ENCODE measurements at places on chromosomes 12 and 14.

DNA sequence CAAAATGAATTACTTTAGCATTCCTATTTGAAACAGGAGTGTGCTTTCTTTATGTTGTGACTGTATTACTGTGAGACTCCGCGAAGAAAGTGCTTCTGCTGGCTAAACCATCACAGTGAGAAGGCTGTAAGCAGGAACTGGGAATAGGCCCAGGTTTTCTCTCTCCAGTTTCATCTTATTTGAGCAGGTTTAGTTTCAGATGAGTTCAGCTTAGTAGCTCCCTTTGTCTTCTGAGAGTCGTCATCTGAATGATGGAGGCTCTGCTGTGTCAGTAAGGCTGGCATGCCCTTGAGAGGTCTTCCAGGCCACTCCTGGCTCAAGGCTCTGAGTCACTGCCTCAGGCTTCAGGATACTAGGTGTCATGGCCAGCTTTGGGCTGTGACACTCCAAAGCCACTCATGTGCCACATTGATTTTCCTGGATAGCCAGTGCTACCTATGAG is 205.6 kb upstream of the RGS6 start:
- no peak for DNase-seq

GRCh38 chr14:81516986-81517797 is 16.5 kb downstream of the SEL1L start:
- no peak for DNase-seq

GRCh38 chr14:62093736-62094135 is 331.5 kb downstream of the SNAPC1 start:
- DNase-seq: no peak

- no peak for DNase-seq
Observed at GRCh38 chr14:39734306-39734705, 302.1 kb upstream of the FBXO33 start.

DNA sequence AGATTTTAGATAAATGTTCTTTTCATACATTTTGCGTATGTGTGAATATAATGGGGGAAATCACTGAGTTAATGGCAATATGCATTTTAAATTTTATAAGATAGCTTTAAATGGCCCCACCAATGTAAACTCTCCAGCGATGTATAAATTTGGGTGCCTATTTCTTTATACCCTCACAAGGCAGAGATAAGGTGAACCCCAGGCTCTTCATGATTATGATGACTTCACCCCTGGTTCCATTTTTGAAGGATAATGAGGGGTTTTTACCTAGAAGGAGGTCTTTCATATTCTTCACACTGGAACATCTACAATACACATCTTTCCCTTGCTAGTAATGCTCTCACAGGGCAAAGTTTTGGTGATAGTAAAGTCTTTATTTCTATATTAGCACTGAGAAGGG is 35.2 kb downstream of the KLRG1 start:
- no peak for DNase-seq

DNA sequence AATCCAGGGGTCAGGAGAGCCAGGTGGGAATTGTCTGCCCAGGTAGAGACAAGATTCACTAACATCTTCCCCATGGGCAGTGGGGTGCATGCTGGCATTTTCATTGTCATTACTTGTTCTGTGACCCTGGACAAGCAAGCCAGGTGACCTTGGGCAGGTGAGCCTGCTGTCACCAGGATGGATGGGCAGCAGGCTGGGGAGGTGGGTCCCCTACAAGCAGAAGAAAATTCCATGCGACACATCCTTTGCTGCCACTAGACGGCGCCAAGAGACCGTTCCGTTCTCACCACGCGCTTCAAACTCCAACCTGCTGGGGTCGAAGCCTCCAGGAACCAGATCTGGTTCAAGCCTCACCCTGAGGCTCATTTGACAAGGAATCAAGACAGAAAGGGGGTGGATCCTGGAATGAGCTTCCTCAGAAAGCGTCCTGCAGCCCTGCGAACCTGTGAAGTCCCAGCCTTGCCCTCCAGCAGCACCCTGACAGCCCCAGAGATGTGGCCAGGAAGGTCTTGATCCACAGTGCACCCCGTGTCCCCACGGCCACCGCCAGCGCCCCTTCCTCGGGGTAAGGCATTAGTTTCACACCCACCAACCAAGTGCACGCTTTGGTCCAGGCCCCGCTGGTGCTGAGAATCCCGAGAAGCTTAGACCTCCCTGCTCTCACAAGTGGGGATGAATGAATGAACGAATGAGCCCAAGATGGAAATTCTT is 3.2 kb upstream of the DYNC1H1 start:
- peak; percentile 64 for DNase-seq

GRCh38 chr14:87698481-87698880 is 294.5 kb downstream of the GALC start:
- DNase-seq: no peak

DNA sequence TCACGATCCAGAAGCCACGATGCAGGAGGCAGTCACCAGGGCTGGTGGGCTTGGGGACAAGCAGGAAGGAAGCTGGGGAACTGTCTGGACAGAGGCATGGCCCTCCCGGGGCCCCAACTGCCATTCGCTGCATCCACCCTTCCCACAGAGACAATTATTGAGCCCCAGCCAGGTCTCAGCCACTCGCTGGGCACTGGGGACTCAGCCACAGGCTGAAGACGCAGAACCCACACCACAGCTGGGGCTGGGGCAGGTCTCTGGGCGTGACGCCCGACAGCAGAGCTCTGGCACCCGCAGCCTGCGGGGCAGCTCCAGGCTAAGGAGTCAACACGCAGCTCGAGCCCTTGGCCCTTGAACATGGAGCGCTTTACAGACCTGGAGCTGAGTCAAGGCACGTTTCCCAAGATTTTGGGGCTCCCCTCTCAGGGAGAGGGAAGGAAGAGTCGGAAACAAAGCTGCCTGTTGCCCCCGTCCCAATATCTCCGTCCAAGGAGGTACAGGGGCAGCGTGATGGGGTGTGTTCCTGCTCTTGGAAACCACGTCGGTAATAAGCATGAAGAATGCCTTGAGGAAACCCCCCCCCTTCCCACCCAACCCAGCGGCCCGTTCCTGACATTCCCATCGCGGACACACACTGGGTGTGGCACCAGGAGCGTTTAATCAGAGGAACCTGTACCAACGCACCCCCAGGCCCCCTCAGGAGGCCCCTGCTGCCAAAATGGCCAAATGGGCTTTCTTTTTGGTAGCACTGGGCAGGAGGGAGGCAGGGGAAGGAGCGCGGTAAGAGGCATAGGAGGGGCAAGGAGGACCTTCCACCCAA is 6.7 kb downstream of the RIMBP2 start:
- no peak for DNase-seq

GRCh38 chr12:85866986-85867776 is 6.9 kb upstream of the NTS start:
- peak; percentile 12 for DNase-seq

DNA sequence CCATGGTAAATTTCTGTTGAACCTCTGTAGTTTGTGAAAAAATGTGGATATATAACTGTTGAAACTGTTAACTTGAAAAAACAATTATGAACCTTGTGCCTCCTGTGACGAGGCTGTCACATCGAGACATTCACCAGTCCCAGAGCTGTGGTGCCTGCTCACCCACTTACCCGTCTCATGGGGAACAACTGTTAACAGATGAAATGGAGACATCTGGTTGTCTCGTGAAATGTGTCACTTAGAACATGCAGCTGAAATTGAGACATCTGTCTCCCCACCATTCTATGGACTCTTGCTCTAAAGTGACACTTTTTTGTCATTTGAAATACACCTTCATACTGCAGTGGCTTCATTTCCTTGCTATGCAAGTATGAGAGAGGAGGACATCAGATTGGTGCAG is 240.6 kb downstream of the GXYLT1 start:
- DNase-seq: no peak

All from stimulated activated CD4-positive, alpha-beta T cell treated with anti-CD3 and anti-CD28 coated beads, Interleukin-12 subunit alpha, Interleukin-12 subunit beta, amount 100 ng/mL, for 48 hours (primary cell).